ENCODE measurements at places on chromosomes 1 and 21.

DNA sequence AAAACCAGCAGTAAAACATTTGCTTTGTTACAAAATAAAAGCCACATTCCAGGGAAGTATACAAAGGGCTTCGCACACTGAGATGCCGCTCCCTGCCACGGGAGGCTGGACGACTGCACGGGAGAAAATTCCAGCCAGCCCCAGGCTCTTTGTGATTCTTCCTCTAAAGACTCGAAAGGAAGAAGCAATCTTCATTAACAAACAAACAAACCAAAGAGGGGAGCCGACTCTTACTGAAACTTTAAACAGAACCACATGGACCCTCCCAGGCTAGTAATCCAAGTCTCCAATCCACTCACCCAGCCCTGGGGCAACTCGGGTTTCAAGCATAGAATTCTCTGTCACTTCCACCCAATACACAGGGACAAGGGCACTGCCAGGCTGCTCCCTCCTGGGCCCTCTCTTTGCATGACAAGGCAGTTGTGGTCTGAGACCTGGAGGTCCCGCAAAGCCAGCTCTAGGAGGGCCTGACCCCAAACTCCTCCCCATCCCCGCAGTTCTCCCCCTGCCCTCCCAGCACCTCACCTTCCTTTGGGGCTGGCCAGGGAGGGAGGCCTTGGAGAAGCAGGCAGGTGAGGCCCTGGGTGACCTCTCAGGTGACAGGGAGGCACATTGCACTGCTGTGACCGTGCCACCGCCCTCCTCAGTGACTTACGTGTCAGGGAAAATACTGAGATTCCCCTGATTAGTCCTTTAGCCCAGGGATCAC, 26.6 kb upstream of the COL18A1 start:
- no peak for DNase-seq

- DNase-seq, result no peak
Observed at GRCh38 chr1:233180641-233181364, 114.7 kb downstream of the PCNX2 start.

DNA sequence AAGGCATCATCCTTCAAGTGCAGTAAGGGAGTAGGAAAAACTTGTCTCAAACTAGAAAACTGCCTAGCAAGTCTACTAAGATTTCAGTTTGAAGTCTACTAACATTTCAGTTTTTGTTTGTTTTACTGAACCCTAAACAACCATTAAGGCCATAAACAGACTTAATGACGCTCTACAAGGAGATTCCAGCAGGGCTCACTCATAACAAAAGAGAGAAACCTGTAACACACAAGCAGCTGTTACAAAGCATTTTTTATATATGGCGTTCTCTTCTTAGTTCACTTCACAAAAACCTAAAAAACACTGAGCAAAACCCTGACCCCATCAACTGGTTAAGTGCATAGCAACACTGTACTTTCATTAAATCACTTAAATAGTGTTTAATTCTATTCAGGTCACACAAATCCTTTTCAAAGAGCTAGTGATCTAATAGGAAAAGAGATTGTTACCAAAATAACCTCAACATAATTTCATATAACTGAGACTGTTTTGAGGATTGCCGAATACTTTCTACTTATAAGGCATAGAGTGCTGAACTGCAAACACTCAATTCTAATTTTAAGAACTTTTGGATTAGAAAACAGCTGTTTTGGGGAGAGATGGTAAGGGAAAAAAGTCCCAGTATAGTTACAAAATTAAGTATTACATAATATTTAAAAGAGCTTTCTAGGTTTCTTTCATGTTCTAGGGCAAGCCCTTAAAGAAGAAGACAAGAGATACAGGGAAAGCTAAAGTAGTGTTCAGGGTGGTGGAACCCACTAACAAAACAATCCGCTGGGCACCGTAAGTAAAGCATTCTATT, 1.4 kb downstream of the B3GALNT2 start:
- DNase-seq, result peak; percentile 55

- DNase-seq, result no peak
Observed at GRCh38 chr21:44653123-44653522, 1.3 kb downstream of the KRTAP12-4 start.

DNA sequence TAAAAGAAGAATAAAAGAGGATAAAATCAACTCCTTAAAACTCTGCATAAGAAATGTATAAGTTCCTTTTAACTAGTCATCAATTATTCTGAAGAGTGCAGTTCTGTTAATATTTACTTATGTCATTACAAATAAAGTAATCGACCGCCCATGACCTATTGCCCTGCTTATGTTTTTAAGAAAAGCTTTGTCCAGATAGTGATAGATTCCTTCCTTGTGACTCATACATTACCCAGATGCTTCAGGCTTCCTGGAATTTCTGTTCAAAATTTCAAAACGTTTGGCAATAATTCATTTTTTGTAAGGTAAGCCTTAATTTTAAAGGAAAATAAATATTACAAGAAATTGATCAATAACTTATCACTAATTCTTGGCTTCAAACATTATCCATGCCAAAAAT, 918.2 kb upstream of the ADGRL2 start:
- DNase-seq, result no peak

GRCh38 chr1:40897513-40897912, 35.4 kb upstream of the CITED4 start:
- no peak for DNase-seq

DNA sequence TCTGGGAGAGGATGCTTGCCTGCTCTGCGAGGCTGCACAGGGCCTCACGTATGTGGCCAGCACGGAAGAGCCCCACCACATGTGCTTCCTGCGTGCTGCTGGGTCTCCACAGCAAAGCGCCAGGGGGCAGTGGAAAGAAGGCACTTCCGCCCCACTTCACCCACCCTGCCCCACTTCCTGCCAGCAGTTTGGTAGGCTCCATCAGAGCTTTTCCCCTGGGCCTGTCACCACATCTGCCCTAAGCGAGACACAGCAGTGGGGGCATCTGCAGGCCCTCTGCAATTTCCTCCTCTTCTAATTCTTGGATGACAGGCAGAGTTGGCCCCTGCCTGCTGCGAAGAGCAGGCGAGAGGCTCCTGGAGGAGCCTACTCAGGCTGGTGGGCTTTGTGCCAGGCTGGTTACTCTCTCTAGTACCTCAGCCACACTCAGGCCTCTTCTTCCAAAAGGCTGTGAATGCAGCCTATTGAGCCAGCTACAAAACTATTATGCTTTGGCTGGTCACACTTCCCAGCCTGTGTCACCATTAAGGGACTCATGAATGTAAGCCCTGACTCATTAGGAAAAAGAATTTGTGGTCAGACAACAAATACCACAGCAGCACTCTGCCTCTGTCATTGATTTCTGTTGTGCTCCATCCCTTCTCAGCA, 25.0 kb downstream of the CD244 start:
- no peak for DNase-seq
